ENCODE measurements at places on chromosomes 11 and 22. TPM values are rescaled to one million over a fixed set of nuclear protein-coding genes. Genes with fewer than 3 reads are reported as not detected.

Gene OLFML1
- total RNA-seq: 40.7 TPM

Gene CELSR1
- total RNA-seq: 5.9 TPM

Gene CATSPERZ
- total RNA-seq: not detected

Gene ZP1
- total RNA-seq: not detected

Gene TMPRSS5
- total RNA-seq: 1.7 TPM

Gene GLB1L2
- 1.8 TPM for total RNA-seq

Gene SLC37A2
- total RNA-seq: 15.6 TPM

Gene KRTAP5-8
- not detected for total RNA-seq

Gene SAA2
- total RNA-seq: 37.2 TPM

Gene C11orf65
- total RNA-seq: not detected

Gene KCNA4
- 3.0 TPM for total RNA-seq

Gene SCUBE1
- 2.4 TPM for total RNA-seq

Gene CCDC73
- total RNA-seq: not detected

Gene NRIP3
- 1.1 TPM for total RNA-seq

Gene MRGPRE
- not detected for total RNA-seq

Gene LRP5
- 44.5 TPM for total RNA-seq

Gene MYRF
- total RNA-seq: 0.16 TPM

Gene POU2AF3
- 0.84 TPM for total RNA-seq

Gene PHOX2A
- total RNA-seq: not detected

Gene HMOX1
- total RNA-seq: 270 TPM

Gene SLC25A18
- total RNA-seq: 7.9 TPM

Gene CCDC188
- 1.8 TPM for total RNA-seq

Gene PLXNB2
- total RNA-seq: 116 TPM

Gene GGT1
- 1.1 TPM for total RNA-seq

Gene NNMT
- total RNA-seq: 1,376 TPM

Gene OR8D1
- total RNA-seq: not detected

Gene CD248
- 95.9 TPM for total RNA-seq

Gene TEAD1
- 119 TPM for total RNA-seq

Gene MS4A15
- total RNA-seq: not detected

Gene PNPLA3
- 1.0 TPM for total RNA-seq

Gene IGSF9B
- 4.0 TPM for total RNA-seq

Gene GPR83
- not detected for total RNA-seq

Gene AIFM3
- total RNA-seq: 2.6 TPM

Gene DAGLA
- 3.1 TPM for total RNA-seq

Gene SPI1
- 50.2 TPM for total RNA-seq

Gene CCDC87
- 0.28 TPM for total RNA-seq

Gene RTCB
- 56.1 TPM for total RNA-seq

Gene MS4A3
- not detected for total RNA-seq
